MCF 10A (cell line): ENCODE measurements at places on chromosomes 1 and 21.
A peak's percentile ranks its signal among the peaks of the same experiment; 100 is the strongest.

DNA sequence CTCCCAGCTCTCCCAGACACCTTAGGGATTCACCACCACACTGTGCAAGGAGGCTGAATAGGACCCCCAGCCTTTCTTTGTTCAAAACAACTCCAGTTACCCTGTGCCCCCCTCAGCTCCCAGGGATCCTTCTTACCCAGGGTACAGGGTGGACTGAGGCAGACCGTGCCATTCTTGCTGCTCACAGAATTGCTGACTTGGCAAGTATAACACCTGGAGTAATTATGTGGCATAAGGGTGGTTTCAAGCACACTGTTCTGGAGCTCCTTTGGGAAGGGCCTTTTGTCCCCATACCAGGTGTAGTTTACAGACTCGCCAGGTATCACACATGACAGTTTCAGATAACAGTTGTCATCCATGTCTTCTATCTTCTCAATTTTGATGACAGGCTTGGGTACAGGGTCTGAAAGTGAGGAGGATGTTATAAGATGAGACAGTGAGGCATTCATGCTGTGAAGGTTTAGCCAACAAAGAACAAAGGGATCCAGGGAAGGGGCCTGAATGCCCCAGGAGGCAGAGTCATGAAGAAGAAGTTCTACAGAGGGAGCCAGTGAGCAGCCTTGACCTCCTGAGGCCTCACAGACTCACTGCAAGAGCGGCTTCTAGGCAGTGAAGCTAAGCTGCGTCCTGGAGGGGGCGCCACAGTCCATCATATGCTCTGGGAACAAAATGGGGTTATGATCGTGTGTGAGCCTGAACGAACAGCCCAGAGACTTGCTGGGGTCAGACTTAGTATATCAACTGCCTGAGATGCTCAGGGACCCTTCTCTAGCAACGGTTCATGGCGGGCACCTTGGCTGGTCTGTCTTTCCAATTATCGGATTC lies 30.3 kb downstream of the CD48 start:
- DNase-seq, result peak; percentile 85

GRCh38 chr1:199226163-199226562 lies 587.3 kb downstream of the PTPRC start:
- DNase-seq, result peak; percentile 38

- peak; percentile 16 for DNase-seq
These were observed 147.0 kb downstream of the ST6GALNAC5 start for GRCh38 chr1:77014073-77014788.

DNA sequence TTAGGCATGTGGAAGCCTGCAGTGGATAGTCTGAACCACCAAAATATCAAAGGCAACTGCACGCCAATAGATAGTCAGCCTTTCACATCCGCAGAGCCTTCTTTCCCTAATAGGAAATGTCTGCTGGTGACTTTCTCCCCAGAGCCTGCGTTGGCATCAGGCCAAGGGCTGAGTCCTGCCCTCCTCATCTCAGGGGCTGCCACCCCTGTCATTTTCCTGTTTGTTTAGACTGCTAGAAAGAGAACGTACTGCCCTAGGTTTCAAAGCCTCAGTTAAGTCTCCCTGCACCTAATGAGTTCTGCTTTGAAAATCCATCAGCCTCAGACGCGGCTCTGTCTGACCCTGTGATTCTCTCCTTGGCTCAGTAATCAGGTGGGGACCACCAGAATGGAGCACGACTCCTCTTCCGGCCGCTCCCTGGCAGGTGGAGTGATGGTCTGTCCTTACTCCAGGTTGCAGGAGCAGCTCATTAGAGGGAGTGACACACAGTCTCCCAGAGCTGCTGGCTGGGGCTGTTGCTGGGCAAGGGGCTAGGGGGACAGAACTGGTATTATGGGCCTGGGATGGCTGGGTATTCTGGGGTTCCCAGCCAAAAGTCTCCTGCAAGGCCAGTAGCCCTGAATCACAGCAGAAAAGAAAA lies 27.3 kb downstream of the STUM start:
- DNase-seq, result no peak

DNA sequence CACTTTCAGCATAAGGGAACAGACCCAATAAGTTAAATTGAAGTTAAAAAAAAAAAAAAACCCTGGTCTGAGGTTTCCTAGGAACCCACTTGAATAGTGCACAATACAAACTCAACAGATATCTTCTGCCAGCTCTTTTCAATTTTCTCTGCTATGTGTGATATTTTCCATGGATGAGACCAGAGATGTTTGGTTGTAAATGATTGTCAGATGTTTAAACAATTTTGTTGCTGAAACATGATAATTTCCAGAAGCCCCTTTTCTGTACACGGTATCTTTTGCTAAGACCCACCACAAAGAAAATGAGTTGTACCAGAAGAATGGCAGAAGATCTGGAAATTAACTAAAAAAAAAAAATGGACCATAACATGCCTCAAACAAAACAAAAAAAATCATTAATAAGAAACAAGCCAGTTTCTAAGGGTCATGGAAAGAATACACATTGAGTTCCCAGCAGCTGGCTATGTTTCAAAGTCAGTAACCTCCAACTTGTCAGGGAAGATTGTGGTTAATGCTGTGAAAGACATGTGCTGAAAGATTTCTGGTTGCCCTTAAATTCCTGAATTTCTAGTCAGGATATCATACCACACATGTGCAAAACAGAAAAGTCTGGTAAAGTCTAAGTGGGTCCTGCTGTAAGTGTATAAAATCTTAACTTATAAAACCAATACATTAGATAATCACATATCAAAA lies 35.6 kb upstream of the MGST3 start:
- DNase-seq, result no peak

- peak; percentile 77 for DNase-seq
These were observed 99.4 kb downstream of the KCNJ15 start for GRCh38 chr21:38355992-38356781.

GRCh38 chr1:63704443-63704842 lies 69.4 kb upstream of the ROR1 start:
- peak; percentile 57 for DNase-seq

GRCh38 chr1:106536741-106537140 lies 519.7 kb upstream of the PRMT6 start:
- no peak for DNase-seq

DNA sequence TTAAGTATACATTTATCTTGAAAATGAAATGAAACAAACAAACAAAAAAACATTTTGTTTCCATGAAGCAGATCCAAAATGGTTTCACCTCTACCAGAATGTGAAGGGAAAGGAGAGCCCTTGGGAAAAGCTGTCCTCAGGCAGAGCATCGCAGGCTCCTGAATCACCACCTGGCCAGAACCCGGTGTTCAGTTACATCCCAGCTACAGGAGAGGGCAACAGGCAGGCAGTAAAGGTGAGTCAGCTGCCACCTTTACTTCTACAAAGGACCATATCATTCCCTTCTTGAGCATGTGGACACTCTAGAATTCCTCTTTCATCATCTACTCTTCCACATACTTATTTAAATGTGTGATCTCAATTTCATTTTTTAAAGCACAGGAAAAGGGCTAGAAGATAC lies 151.2 kb downstream of the PIGK start:
- DNase-seq, result peak; percentile 43

- peak; percentile 55 for DNase-seq
These were observed 26.8 kb downstream of the EIF4G3 start for GRCh38 chr1:21149855-21150432.

- DNase-seq, result no peak
These were observed 52.7 kb downstream of the GLUL start for GRCh38 chr1:182338806-182339370.

- DNase-seq, result no peak
These were observed 63.5 kb upstream of the DIRAS3 start for GRCh38 chr1:68113966-68114365.

DNA sequence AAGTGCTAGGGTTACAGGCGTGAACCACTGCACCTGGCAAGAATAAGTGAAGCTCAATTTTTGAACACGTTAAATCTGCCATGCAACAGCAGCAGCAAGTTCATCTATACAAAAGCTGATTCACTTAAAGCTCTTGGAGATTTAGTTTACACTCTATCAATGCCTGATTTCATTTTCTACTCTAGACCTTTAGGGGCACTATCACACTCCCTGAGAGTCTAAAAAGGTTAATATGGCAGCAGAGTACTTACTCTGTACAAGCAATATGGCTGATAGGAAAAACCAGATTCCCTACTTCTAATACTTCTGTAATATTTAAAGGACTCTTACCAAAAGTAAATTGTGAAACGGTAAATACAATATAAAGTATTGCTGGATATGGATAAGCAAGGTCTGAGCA lies 4.8 kb downstream of the RBM34 start:
- no peak for DNase-seq

DNA sequence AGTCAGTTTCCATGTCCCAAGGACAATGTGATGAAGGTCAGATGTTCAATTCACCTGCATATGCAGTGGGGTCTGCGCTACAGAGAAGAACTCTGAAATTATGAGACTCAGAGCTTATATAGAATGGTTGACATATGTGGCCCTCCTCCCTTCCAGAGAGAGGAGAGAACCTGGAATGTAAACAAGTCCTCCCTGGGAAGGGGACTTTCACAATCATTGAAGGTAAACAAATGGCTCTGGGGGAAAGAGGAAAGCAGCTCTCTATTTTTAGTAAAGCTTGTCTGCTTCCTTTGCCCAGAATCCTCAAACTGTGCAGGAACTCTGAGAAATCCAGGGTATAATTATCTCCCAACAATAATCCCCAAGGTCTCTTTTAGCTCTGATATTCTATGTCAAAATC lies 9.8 kb downstream of the OVGP1 start:
- peak; percentile 42 for DNase-seq

- DNase-seq, result peak; percentile 53
These were observed 1.2 kb downstream of the CD160 start for GRCh38 chr1:145720556-145720877.

DNA sequence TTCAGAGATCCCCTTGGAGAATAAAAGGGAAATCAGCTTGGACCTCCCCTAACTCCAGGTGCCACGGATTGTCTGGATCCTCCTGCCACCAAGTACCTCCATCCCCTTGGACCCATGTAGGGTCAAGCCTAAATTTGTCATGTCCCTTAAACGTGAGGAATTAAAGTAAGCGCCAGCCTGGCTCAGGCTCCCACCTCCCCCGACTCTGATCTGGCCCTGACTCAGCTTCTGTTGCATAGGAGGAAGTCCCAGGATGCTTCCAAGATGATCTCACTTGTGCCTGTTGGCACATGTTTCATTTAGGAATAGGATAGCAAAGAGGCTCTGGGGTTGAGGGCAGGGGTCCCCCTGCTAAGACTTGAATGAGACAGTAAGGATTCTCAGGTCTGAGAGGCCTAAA lies 231.9 kb upstream of the JUN start:
- DNase-seq, result peak; percentile 81

DNA sequence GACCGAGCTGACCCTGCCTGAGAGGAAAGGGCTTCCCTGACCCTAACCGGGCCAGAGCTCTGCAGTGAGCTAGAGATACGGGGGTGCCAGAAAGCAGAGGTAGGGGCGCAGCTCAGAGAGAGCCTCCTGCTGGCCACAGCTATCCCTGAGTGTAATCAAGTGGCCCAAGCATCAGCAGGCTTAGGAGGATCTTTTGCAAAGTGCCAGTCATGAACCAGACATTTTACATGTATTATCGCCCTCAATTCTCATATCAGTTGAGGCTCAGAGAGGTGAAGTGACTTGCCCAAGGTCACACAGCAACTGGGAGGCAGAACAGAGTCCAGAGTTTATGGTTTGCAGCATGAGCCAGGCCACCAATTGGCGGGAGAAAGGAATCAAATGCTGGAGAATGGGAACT lies 7.0 kb upstream of the ID3 start:
- no peak for DNase-seq

DNA sequence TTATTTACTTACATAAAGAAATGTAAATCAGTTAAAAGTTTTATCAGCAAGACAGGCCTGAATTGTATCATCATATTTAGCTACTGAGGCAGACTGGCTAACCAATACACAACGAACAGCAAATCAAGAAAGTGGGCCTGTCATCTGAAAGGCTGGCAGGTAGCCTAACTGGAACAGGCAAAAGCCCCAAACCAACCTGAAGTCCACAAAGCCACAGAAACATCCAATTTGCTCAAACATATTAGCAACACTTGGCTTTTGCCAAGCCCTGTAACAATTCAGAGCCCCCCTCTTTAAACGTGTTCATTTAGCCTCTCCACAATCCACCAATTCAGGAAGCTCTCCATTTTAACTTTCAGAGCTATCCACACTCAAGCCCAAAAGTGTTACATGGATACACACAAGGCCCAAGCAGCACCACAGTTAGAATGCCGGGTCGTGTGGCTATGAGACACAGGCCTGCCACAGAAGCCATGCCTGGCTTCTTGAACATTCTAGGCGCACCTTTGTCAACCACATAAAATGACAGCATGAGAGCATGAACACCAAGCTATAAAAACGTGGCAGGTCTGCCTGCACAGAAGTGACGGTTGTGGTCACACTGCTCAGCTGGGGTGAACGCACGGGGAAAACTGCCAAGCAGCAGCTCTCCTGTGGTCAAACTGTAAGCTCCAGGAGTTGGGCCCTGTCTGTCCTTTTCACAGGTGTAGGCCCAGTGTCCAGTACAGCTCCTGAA lies 49.3 kb downstream of the CD34 start:
- DNase-seq, result no peak

- DNase-seq, result peak; percentile 67
These were observed 115.5 kb upstream of the IRF2BP2 start for GRCh38 chr1:234725177-234726132.

DNA sequence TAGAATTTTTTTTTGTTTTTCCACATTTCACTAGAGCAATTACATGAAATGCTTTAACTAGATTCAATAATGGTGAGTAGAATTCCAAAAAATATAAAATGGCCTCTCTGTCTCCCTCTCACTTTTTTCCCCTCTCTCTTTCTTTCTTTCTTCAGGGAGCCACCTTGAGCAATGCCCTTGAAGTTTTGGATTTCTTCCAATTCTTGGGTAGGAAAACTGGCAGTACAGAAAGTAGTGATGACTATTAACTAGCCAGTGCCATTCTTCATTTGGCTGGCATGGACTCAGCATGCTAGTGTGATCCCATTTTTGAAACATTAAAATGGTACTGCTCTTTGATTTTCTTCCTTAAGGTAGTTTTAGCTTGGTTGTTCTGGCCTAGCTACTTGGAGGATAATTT lies 4.5 kb upstream of the FNBP1L start:
- DNase-seq, result peak; percentile 60

- DNase-seq, result no peak
These were observed 140.1 kb upstream of the NRIP1 start for GRCh38 chr21:15204970-15205286.

- DNase-seq, result no peak
These were observed 42.2 kb downstream of the SLC19A1 start for GRCh38 chr21:45499970-45500577.
